ENCODE measurements at places on chromosomes 2 and 18. TPM values are rescaled to one million over a fixed set of nuclear protein-coding genes. Genes with fewer than 3 reads are reported as not detected.

The LCT gene
- 0.05 TPM for total RNA-seq

The TMEM247 gene
- total RNA-seq, result not detected

The STAMBP gene
- 49.3 TPM for total RNA-seq

The MDH1B gene
- total RNA-seq, result 1.9 TPM

The CABYR gene
- total RNA-seq, result 15.4 TPM

The DNAJC5G gene
- total RNA-seq, result not detected

The KIAA2012 gene
- total RNA-seq, result not detected

The MC2R gene
- total RNA-seq, result not detected

The SCG2 gene
- 0.98 TPM for total RNA-seq

The CAPN14 gene
- 0.03 TPM for total RNA-seq

The TNFAIP6 gene
- 1.2 TPM for total RNA-seq

The EGR4 gene
- 0.28 TPM for total RNA-seq

The TUBA4B gene
- total RNA-seq, result 0.28 TPM

The GPBAR1 gene
- 0.31 TPM for total RNA-seq

The STARD6 gene
- not detected for total RNA-seq

The SDC1 gene
- total RNA-seq, result 148 TPM

The ALPP gene
- total RNA-seq, result 5.2 TPM

The SH3YL1 gene
- total RNA-seq, result 8.4 TPM

The CACNB4 gene
- 0.08 TPM for total RNA-seq

The FBXO36 gene
- 1.7 TPM for total RNA-seq

Data from A549 treated with Mapracorat at 1 μM for 4 hours (cell line).